ENCODE measurements at places on chromosomes 1 and 21. TPM values are rescaled to one million over a fixed set of nuclear protein-coding genes. Genes with fewer than 3 reads are reported as not detected.

CASZ1 gene
- total RNA-seq: 1.7 TPM

MAP1LC3C gene
- not detected for total RNA-seq

RAB3B gene
- 16.3 TPM for total RNA-seq

CD48 gene
- not detected for total RNA-seq

RAB7B gene
- not detected for total RNA-seq

OPTC gene
- not detected for total RNA-seq

SYNJ1 gene
- total RNA-seq: 7.8 TPM

METTL25B gene
- total RNA-seq: 7.0 TPM

SARS1 gene
- total RNA-seq: 190 TPM

Measured in vein endothelial cell (primary cell).